ENCODE measurements at places on chromosomes 6 and 20. TPM values are rescaled to one million over a fixed set of nuclear protein-coding genes. Genes with fewer than 3 reads are reported as not detected.
A peak's percentile ranks its signal among the peaks of the same experiment; 100 is the strongest.

GRCh38 chr20:17633850-17634500, 48.1 kb downstream of the RRBP1 start:
- no peak for DNase-seq

EYA2 gene
- not detected for total RNA-seq

DNA sequence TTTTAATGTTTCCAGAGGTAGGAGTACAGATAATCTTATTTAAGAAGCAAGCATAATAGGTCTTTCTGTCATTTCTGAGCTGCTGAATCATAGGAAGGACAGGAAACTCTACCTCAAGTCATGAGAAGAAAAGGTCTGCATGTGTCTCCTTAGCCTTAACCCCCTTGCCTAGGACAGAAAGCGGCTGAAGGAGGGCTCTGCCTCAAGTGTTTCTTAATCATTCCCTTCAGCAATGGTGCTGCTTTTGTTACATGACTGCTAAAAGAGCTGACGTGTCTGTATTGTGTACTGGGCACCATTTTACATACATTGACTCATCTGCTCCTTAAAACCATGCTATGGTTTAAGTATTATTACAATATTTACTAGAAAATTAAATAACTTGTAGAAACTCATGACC, 564.0 kb upstream of the AGPAT4 start:
- DNase-seq: no peak

CDH4 gene
- total RNA-seq: 1.3 TPM

GRCh38 chr20:4637081-4637797, 84.5 kb upstream of the PRND start:
- DNase-seq: peak; percentile 37

DNA sequence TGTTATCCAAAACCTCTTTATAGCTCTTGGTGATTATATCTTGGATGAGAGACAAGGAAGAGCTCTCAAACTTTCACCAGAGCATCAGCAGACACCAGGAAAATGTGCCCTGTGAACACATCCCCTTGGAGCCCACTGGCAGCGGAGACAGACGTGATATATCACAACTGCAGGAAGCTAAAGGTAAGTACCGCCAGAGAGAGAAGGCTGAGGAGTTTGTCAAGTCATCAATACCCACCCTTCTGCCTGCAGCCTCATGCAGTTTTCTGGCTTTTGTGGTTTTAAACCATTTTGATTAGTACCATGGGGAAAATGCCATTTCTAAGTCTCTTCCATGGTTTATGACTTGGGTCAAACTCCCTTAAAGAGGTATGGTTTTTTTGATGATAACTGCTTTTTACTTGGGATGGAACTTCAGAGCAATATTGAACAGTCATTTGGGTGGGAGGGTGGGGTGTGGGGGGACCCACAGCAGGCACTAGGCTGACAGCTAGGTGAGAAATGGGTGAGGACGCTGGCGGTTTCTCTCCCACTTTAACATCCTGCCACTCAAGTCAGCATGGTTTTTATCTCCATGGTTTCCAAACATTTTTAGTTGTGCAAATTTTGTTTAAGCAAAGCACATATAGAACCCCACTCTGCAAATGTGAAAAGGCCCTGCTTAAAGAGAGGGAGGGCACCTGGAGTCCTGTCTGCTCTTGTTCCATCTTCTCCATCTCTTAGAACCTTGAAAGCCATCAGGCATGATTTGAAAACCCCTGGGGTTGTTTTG, 108.4 kb downstream of the SCML4 start:
- no peak for DNase-seq

- DNase-seq: peak; percentile 87
These were observed 179.3 kb downstream of the MTHFD1L start for GRCh38 chr6:151044465-151045441.
